ENCODE measurements at places on chromosomes 12 and 14.

GRCh38 chr14:71688576-71688975 is 243.7 kb upstream of the RGS6 start:
- DNase-seq: no peak

DNA sequence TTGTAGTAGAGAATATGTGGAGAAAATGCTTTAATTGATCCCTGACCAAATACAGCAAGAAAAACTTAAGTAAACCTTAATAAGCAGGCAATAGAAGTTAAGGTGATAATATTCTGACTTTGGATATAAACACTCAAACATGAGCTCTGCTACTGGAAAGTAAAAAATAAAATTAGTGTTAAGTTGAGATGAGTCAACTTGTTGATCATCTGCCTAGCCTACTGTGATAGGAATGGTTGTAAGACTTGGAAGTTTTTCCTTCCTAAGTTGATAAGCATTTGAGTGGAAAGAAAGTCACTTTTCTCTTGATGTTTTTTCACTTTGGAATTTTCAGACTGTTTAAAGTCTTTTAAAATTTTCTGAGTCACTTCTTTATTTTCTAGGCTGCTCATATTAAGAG is 26.0 kb downstream of the ADIPOR2 start:
- no peak for DNase-seq

GRCh38 chr12:130838284-130838950 is 633 bp downstream of the STX2 start:
- no peak for DNase-seq

DNA sequence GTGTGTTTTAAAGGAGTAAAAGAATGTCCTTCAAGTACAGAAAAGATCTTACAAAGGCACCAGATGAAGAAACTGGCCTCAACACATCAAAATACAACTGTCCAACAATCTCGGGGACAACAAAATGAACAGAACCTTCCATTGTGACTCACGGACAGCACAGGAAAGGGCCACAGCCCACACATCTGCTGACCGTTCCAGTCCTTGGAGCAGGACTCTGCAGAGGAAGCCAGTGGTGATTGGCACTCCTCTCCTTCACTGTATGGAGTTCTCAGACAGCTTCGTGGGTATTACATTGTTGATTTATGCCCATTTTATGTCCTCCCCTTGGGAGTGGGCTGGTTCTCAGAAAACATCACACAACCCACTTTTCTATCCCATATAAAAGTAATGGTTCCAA is 32.5 kb upstream of the TC2N start:
- no peak for DNase-seq

DNA sequence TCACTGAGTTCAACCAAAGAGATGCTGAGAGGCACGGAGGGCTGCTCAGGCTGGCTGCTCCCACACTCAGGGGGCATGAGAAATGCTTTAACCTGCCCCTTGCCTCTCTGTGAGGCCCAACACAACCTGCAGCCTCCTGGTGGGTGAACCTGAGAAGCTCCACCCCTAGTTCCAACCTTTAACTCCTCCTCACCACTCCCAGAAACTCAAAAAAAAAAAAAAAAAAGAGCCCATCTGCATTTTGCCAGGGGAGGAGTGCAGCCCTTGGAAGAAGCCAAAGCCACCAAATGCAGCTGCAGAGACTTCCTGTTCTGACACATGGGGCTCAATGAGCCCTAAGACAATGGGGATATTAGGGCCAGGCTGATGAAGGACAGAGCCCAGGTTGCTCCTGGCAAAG is 8.9 kb downstream of the KRT4 start:
- DNase-seq: no peak

GRCh38 chr14:68951035-68951797 is 27.9 kb downstream of the ACTN1 start:
- no peak for DNase-seq

DNA sequence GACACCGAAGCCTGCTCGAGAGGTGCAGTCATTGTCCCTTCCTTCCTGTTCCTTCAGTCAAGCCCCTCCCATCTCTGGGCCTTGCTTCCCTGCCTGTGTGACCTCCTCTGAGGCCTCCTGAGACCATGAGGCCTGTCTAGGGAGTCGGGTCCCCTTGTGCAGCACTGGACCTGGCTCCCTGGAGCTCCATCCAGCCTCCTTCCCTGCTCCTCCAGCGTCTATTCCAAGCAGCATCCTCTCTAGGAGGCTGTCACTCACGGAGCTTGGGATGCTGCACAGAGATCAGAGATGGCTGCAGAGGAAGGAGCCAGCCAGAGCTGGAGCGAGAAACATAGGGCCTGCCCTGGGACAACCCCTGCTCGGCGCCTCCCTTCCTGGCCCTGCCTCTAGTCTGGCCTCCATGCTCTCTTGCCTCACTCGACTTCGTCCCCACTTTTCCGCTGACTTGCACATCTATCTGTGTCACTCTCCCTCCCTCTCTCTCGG is 142.7 kb downstream of the BCL11B start:
- no peak for DNase-seq

- DNase-seq: no peak
These were observed 138.9 kb upstream of the CCND2 start for GRCh38 chr12:4134448-4135263.

DNA sequence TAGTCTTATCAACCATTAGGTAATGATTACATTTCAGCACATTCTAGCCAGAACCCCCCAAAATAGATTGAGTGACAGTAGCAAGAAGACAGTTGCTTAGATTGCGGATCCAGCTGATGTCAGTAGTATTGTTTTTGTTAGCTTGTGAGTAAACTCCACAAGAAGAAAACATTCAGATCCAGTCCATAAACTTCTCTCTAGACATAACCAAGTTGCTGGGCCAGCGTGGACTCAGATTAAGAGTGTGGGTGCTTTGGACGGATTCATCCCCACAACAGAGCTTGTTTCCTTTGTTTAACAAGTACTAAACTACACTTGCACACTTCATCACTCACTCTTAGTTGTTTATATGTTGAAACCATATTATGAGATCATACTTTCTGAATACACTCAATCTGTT is 293.4 kb downstream of the NPAS3 start:
- DNase-seq: no peak

DNA sequence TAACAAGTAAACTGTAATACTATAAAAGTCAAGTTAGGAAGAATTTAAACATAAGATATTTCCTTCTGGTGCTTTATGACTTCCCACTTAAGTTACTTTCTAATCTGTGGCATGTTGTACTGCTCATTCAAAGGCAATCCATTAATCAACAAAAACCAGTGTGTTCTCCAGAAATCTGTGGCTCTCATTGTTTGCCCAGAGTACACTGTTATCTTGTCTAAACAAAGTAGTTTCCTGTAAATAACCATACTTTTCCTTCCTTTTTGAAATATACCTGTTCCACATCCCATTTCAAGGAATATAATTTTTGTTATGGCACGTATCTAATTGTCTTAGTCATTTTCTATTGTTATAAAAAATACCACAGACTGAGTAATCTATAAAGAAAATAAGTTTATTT is 184.1 kb downstream of the CCER1 start:
- no peak for DNase-seq

DNA sequence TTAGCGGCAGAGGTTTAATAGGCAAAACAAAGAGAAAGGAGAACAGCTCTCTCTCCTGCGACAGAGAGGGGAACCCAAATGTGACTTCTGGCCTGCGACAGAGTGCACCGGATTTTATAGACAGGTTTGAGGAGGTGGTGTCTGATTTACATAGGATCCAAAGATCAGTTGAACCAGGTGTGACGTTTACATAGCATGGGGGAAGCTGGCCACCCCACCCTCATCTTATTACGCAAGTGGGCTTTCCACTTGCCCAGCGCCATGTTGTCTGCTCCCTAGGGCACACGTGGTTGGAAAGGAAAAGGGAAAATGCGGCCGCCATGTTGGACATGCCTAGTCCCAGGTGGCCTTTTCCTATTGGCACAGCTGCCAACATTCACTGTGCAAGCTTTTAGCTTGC is 17.4 kb downstream of the BCL2L14 start:
- DNase-seq: no peak

DNA sequence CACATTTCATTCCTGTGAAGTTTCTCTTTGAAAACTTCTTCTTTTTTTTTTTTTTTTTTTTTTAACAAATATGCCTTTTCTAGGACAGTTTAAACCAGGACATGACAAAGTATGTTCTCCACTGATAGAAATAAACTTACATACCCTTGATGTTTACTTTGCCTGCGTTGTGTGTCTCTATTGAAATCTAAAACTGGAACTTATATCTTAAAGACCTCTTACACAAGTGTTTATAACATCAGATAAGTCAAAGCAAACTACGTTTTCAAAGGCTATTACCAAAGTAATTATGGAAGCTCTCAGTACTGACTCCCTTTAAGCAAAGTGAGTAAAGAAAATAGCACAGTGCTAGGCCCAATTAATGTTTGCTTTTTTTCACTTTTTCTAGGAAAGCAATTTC is 30.6 kb upstream of the ISM2 start:
- DNase-seq: no peak

GRCh38 chr14:67566908-67567307 is 33.2 kb downstream of the PIGH start:
- DNase-seq: no peak

GRCh38 chr12:88418856-88419497 is 161.3 kb downstream of the KITLG start:
- DNase-seq: no peak

GRCh38 chr14:59529189-59529588 is 44.9 kb downstream of the JKAMP start:
- no peak for DNase-seq

- DNase-seq: no peak
These were observed 320.7 kb downstream of the BTG1 start for GRCh38 chr12:91824991-91825390.

- DNase-seq: no peak
These were observed 413.6 kb downstream of the BTG1 start for GRCh38 chr12:91732086-91732485.

DNA sequence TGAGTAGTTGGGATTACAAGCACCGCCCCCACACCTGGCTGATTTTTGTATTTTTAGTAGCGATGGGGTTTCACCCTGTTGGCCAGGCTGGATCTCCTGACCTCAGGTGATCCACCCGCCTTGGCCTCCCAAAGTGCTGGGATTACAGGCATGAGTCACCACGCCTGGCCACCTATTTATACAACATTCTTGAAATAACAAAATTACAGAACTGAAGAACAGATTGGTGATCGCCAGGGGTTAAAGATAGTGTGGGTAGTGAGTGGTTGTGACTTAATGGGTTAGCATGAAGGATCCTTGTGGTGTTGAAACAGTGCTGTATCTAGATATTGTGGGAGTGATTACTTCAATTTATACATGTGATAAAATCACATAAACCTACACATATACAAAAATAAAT is 7.4 kb downstream of the GLIPR1L1 start:
- no peak for DNase-seq

GRCh38 chr14:101948666-101949216 is 15.6 kb upstream of the DYNC1H1 start:
- DNase-seq: no peak

GRCh38 chr12:89857652-89858274 is 149.1 kb upstream of the ATP2B1 start:
- no peak for DNase-seq

DNA sequence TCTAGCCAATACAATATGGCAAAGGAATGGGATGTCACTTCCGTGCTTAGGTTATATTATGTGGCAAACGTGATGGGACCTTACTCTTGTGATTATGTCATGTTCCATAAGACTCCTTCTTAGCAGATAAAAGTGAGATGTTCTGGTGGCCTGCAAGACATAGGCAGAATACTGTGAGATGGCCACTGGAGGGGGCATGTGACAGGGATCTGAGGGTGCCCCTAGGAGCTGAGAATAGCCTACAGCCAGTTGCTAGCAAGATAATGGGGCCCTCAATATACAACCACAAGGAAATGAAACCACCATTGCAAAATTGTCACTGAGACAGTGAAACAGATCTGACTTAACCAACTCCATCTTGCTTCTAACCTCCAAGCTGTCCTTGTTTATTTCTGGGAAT is 151.4 kb upstream of the SSTR1 start:
- no peak for DNase-seq

- no peak for DNase-seq
These were observed 27.4 kb upstream of the DDHD1 start for GRCh38 chr14:53180272-53181221.

- DNase-seq: no peak
These were observed 2.5 kb upstream of the CACNA2D4 start for GRCh38 chr12:1920971-1921370.
